ENCODE measurements at places on chromosomes 6 and 20.

GRCh38 chr6:13453771-13454251 is 33.6 kb downstream of the GFOD1 start:
- DNase-seq = no peak

DNA sequence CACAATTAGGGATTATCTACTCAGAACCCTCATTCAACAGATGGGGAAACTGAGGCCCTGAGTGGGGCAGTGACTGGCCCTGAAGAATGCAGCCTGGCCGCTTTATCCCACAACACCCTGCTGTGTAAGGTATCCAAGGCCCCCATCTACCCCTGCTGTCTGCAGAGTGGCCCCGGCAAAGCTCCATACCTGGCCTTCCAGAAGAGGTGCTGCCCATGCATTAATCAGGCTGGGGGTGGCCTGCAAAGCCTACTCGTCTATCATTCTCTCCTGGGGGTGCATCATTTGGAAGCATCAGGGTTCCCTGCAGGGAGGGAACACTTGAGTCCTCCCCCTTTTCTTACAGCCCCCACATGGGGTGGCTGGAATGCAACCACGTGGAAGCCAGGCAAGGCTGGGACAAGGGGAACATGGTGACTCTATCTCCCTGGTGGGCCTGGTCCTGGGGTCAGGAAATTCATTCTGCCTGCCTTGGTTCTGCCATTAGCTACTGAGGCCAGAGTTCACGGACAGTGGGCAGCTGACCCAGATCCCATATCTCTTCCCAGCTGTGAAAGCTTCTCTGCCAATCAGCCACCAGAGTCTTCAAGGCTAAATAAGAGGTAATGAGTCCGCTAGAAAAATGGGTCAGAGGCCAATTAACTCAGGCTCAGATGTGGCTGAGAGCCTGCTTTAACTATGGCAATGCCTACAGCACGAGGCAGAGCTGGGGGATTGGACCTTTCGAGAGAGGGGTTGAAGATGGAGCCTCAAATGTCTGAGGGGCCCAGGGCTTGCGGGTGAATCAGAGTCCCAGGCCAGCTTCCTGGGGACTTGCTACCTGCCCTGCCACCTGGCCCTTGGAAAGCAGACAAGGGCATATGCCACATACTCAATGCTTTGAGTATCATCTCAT is 72.3 kb upstream of the TOX2 start:
- no peak for DNase-seq

DNA sequence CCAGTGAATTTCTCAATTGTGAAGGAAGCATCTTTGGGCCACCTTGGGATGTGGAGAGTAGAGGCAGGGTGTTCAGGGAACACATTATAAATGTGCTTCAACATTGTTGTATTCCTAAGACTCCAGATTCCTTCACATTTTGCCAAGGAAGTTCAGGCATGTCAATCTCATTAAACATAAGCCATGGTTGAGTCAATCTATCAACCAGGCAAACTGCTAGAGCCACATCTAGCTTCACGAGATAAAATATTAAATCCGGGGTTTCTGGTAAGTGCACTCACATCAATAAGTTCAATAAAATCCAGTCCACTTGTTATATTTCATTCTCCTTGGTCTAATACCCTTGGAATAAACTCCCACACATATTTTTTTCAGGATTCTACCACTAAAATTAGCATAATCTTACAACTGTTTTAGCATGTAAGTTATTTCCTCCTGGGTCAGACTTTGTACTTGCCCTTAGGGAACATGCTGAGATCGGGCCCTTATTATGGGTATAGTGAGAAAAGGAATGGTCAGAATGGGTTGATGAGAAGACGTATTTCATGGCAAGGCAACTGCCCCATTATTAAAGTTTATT is 93.6 kb downstream of the ADTRP start:
- DNase-seq = no peak

DNA sequence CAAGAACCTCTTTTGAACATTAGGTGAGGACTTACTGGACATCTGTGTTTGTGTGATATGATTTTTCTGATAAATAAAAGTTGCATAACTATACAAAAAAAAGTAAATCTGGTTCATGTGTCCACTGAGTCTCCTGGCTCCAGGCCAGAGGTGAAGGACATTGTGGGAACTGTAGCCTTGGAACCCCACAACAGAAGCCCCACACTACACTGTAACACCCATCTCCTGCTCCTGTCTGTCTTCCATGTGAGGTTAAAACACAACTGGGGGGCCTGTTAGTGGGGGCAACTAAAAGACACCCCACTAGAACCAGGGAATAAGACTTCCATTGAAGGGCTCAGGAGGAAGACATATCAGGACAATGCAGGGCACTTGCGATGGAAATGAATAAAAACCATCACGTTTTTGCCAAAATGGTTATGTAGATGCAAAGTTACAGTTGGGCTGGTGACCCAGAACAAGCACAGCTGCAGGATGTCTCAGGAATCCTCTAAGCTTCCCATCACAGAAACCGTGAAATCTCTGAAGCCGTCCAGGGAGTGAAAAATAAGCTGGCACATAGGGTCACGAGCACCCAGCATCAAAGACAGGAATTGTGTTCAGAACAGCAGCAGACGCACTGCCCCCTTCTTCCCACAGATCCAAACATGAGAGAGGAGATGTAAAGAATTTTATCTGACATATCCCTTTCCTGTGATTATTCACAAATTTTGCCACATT is 36.7 kb upstream of the PCSK2 start:
- DNase-seq = no peak

GRCh38 chr20:11826334-11826733 is 91.4 kb upstream of the BTBD3 start:
- no peak for DNase-seq

GRCh38 chr6:35876902-35877301 is 44.0 kb downstream of the SRPK1 start:
- DNase-seq = no peak

GRCh38 chr6:24720131-24720603 is 1.2 kb upstream of the C6orf62 start:
- no peak for DNase-seq

DNA sequence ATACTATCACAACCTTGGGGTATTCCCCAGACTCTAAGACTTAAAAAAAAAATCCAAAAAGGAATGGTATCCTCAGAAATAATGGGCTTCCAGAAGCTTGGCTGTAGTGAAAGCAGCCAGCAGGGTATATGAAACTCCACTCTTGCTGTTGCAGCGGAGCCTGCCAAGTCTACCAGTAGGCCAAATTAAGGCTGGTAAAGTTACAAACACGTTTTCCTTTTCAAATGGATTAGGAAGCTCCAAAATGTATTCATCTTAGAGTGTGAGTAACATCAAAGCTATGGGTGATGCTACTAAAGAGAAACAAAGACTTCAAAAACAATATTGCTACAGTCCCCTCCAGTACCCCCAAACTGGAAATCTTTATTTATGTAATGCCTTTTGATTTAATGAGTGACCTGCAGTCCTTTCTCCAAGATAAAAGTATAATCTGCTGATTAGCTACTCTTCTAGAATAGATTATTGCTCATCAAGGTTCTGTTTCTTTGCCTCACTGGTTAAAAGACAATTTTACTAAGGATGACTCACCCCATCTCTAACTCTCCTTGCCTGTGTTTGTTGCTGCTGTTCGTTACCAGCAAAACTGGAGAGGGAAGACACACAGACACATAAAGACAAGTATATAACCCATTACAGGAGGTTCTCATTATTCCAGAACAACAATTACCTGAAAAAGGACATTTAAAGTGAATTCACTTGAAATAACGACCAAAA is 84.9 kb downstream of the BTBD9 start:
- DNase-seq = no peak

DNA sequence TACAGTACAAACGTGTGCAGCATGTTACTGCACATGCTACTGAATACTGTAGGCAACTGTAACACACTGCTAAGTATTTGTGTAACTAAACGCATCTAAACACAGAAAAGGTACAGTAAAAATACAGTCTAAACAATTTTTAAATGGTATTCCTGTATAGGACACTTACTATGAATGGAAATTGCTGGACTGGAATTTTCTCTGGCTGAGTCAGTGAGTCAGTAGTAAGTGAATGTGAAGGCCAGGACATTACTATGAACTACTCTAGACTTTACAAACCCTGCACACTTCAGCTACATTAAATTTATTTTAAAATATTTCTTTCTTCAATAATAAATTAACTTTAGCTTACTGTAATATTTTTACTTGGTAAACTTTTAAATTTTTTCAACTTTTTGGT is 225.0 kb upstream of the TENT5A start:
- DNase-seq = no peak

DNA sequence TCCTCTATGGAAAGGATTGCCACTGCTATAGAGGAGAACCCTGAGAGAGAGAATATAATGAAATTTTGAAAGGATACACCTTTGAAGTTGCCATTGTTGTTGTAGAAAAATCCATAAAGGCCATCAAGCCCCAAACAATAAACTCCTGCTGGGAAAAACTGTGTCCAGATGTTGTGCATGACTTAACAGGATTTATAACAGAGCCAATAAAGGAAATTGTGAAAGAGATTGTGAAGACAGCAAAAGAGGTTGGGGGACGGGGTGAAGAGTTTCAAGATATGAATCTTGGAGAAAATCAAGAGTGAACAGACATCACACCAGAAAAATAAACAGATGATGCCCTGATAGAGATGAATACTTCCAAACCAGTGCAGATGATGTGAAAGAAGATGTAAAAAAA is 396.4 kb downstream of the BCKDHB start:
- DNase-seq = no peak

DNA sequence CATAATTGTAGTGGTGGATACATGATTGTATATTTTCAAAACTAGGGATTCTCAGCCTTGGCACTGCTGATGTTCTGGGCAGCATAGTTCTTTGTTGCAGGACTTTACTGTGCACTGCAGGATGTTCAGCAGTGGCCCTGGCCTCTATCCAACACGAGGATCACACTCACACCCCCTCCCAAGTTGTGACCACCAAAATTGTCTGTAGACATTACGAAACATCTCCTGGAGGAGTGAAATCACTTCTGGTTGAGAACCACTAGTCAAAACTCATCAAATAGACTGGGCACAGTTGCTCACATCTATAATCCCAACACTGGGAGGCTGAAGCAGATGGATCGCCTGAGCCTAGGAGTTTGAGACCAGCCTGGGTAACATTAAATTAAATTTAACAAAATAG is 123.1 kb upstream of the CDYL start:
- DNase-seq = no peak

GRCh38 chr20:63048516-63049190 is 41.9 kb upstream of the BHLHE23 start:
- no peak for DNase-seq

GRCh38 chr6:41021832-41022231 is 17.2 kb downstream of the UNC5CL start:
- no peak for DNase-seq

- no peak for DNase-seq
Observed at GRCh38 chr6:154460306-154461071, 50.0 kb downstream of the CNKSR3 start.

DNA sequence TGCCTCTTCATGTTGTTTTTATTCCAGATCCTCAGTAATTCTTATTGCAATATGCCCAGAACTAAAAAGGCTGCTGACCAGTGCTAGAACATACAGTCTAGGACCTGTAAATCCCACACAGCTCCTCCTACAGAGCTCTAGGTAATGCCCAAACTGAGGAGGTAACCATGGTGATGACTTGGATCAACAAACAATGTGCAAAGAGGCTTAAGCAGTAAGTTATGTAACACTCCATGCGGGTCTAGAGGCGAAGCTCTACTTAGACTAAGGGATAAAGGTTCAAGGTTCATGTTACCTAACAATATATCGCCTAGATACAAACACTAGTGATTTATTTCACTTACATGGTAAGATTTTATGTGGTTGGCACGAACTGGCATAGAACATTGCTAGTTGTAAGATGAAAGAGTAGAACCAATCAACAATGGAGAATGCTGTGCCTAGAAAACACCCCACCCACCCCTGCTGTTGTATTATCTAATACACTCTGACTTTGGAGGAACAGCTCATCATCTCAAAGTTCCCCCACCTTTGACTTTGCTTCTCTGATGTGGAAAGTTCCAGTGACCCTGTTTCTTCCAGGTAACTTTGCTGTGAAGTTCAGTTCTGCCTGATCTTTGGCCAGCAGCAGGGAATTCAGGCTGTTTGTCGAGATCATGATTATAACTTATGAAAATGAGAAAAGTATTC is 242.4 kb downstream of the ALDH8A1 start:
- DNase-seq = no peak

- DNase-seq = no peak
Observed at GRCh38 chr6:89287351-89288028, 27.6 kb downstream of the GABRR2 start.

DNA sequence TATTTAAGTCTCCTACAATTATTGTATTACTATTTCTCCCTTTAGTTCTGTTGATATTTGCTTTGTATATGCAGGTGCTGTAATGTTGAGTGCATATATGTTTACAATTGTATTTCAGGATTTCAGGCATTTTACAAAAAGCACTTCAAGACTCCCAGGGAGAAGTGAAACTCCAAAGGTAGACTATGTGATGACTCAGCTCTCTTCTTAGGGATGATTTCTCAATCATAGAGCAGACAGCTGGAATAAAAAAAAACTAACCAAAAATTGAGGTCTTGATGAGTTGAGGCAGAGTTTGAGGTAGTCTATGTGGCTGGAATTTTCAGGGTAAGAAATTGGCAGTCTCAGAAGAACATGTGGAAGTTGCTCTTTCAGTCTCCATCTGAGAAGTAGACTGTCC is 786.1 kb downstream of the TFAP2A start:
- DNase-seq = no peak

- DNase-seq = no peak
Observed at GRCh38 chr6:21033575-21034026, 499.3 kb downstream of the CDKAL1 start.

DNA sequence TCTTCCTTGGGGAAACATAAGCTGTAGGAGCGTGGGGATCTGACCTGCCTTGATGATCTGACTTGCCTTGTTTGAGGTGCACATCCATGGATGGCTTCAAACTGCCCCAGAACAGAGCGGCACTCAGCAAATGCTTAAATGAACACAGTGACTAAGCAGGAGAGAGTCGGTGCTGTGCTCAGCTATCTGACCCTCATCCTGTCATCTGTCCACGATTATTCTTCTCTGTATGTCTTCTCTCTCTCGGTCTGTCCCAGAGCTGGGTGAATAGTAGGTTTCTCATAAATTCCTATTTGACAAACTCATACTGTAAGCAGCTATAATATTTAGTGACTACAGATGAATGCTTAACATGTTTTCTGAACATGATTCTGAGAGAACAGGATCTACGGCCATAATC is 37.3 kb downstream of the TRAM2 start:
- DNase-seq = no peak
